Esophagus muscularis mucosa (tissue), 4 donors: ENCODE measurements at places on chromosomes 1 and 21.

- H3K4me3 ChIP-seq: no peak overlapping the region
- H3K4me1 ChIP-seq: no peaks in the 10 kb centered on the region
- no peak overlapping the region for H3K27ac ChIP-seq
Observed at GRCh38 chr1:190138702-190139101, 339.0 kb downstream of the BRINP3 start.

GRCh38 chr1:175870217-175870616 lies 126.8 kb upstream of the TNR start:
- no peak overlapping the region for H3K4me3 ChIP-seq
- H3K27ac ChIP-seq: no peak overlapping the region
- H3K36me3 ChIP-seq: no peaks in the 10 kb centered on the region

GRCh38 chr1:173421789-173422188 lies 55.3 kb upstream of the PRDX6 start:
- H3K27ac ChIP-seq: no peak overlapping the region
- peaks cover 5% of the 10 kb centered on the region for H3K36me3 ChIP-seq

DNA sequence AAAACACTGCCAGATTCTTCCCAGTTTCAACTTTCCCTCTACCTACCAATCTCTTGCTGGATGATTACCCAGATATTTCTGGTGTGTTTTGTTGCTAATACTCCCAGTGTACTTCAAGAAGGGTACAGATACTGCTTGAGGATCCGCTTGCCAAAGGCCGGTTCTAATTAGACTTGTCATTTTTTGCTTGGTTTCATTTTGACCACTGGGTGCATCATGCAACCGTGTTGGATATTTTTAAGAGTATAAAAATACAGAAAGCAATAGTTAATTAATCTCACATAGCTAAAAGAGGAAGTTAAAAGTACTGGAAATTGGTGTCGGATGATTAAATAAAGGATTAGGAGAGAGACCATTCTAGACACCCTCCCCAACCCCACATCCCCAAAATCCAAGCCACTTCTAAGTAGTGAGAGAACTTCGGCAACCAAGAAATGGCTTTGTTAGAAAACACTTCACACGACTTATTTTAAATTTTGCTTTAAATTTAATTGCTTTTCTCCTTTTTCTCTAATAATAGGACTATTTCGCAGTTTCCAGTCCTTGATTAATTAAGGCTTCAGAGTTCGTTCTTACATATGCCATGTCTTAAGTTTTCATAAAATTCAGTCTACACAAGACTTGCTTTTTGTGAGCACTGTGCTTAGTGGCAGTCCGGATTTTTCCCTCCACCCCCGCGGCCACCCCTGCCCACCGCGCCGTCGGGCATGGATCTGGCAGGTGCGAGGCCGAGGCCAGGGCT lies 2.5 kb upstream of the CDKN2C start:
- H3K4me1 ChIP-seq: peaks cover 12% of the 10 kb centered on the region
- peak overlapping the region; percentile 75 for H3K4me3 ChIP-seq
- no peaks in the 10 kb centered on the region for H3K27me3 ChIP-seq
- H3K27ac ChIP-seq: peak overlapping the region; percentile 99

DNA sequence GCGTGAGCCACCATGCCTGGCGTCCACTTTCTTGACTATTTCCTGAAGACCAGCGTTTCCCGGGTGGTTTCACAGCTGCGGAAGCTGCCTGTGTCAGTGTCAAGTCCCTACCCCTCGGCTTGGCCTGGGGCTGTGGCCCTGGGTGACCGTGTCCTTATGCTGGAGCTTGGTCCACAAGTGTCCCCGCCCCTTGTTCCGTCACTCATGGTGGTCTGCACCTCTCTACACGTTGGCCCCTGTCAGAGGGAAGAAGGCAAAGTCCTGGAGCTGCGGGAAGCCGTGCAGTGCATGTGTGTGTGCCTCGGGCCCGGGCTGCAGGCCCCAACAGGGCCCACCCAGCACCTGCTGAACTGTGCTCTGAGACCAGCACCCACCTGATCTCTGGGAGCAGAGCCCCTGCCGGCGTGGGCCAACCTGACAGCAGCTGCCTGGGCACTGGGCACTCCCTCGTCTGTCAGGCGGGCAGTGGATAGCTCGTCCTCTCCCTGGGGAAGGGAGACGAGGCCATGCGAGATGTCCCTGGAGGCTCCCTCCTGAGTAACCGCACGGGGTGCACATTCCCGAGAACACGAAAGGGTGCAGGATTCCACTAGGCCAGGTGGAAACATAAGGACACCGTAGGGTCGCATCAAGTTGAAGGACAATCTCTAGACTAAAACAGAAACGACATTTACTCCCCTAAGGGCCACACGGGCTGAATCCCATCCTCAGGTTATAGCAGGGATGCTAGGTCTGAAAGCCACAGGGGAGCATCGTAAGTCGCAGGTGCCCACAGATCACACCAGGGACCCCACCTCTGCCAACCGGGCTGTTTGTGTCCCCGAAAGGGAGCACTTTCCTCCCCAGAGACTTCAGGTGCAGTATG lies 2.4 kb upstream of the C1orf159 start:
- no peaks in the 10 kb centered on the region for H3K27me3 ChIP-seq
- H3K27ac ChIP-seq: no peak overlapping the region
- no peak overlapping the region for H3K4me3 ChIP-seq
- peak; percentile 89 for DNase-seq
- H3K4me1 ChIP-seq: peaks cover 31% of the 10 kb centered on the region

- no peaks in the 10 kb centered on the region for H3K4me1 ChIP-seq
- DNase-seq: no peak
- H3K27me3 ChIP-seq: no peaks in the 10 kb centered on the region
- no peak overlapping the region for H3K4me3 ChIP-seq
Observed at GRCh38 chr1:71621785-71622184, 541.0 kb upstream of the ZRANB2 start.

GRCh38 chr21:29389136-29389535 lies 90.4 kb downstream of the BACH1 start:
- H3K36me3 ChIP-seq: no peaks in the 10 kb centered on the region
- no peaks in the 10 kb centered on the region for H3K27me3 ChIP-seq
- H3K4me3 ChIP-seq: no peak overlapping the region
- DNase-seq: no peak

DNA sequence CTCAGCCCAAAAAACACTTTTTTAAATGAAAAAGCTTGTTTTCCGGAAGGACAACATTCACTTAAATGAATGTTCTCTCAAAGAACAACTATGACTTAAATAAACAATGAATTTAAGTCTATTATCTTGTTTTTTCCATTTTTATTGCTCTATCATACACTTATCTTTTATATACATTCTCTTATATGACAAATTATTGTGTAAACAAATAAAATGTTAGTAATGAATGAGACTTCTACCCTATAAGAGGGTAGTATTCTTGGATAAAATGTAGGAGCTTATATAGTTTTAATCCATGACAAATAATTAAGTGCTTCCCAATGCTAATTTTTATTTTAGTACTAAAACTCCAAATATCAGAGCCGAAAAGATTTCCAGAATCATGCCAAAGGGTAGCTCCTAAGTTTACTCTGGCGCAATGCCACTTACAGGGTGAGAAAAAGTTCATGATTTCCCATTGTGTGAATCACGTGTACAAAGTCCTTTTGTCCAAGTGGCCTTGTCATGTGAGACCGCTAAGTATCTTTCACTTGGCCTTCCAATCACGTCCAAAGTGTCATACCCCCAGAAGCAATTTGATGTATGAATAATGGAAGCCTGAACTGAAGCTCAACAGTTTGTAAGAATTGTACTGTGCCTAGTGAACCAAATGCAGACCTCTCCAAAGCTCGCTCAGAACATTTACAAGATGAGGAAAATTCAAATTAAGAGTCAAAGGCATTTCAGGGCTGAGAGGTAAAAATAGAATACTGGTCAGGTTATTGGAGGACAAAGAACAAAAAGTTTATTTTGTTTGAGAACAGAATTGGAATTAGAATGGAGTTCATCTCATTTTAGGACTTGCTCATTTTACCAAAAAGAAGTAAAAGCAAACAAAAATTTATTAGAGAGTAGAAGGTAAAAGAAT lies 56.6 kb upstream of the C1orf21 start:
- H3K4me1 ChIP-seq: peaks cover 24% of the 10 kb centered on the region
- no peaks in the 10 kb centered on the region for H3K27me3 ChIP-seq
- peak overlapping the region; percentile 71 for H3K27ac ChIP-seq
- DNase-seq: no peak
- no peak overlapping the region for H3K4me3 ChIP-seq
- no peaks in the 10 kb centered on the region for H3K36me3 ChIP-seq

DNA sequence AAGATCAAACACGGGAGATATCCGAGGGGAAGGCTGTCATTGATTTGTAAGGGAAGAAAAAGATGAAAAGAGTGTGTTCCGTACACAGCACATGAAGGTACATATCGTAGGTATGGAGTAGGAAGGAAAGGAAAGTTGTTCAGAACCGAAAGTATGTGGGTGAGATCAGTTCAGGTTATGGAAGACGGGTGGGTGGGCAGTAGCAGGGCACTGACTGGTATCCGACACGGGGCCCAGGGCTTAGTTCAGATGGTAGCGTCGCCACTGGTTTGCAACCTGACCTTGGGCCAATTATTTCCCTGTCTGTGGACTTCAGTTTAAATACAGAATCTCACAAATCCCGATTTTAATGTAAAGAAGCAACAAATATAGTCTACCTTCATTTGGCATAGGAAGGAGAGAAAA lies 27.8 kb upstream of the A3GALT2 start:
- no peak for DNase-seq
- H3K27me3 ChIP-seq: no peaks in the 10 kb centered on the region
- peaks cover 39% of the 10 kb centered on the region for H3K4me1 ChIP-seq
- H3K36me3 ChIP-seq: peaks cover 11% of the 10 kb centered on the region
- H3K4me3 ChIP-seq: peak overlapping the region; percentile 95
- peak overlapping the region; percentile 99 for H3K27ac ChIP-seq

DNA sequence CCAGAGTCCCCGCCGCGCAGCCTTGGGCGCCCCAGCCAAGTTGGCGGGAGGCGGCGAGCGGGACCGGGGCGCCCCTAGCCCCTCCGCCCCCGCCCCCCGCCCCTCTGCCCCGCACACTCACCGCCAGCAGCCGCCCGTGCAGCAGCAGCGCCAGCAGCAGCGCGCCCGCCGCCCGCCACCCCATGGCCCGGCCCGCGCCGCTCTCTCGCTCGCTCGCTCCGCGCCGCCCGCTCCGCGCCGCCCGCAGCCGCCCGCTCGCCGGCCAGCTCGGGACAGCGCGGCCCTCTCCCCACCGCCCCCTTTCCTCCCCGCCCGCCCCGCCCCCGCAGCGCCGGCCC lies at the start of gene HSPG2:
Gene HSPG2 (minus strand): TSS at position 277 of the 338 bp plus-strand sequence. CDS start 93 bp downstream, at position 184.
- H3K4me3 ChIP-seq: peak within 1 kb of the TSS; percentile 86
- H3K36me3 ChIP-seq: no peaks in the 10 kb centered on the region
- no peak for DNase-seq
- H3K27me3 ChIP-seq: no peaks in the 10 kb centered on the region
- peaks cover 89% of the 10 kb centered on the region for H3K4me1 ChIP-seq
- H3K27ac ChIP-seq: peak within 1 kb of the TSS; percentile 98

- no peak overlapping the region for H3K4me3 ChIP-seq
- H3K4me1 ChIP-seq: peaks cover 25% of the 10 kb centered on the region
- H3K27me3 ChIP-seq: no peaks in the 10 kb centered on the region
- peaks cover 33% of the 10 kb centered on the region for H3K36me3 ChIP-seq
- no peak overlapping the region for H3K27ac ChIP-seq
Observed at GRCh38 chr1:56501888-56502287, 77.5 kb downstream of the PLPP3 start.

- H3K27me3 ChIP-seq: no peaks in the 10 kb centered on the region
- no peaks in the 10 kb centered on the region for H3K36me3 ChIP-seq
- DNase-seq: no peak
- H3K27ac ChIP-seq: no peak overlapping the region
- H3K4me3 ChIP-seq: no peak overlapping the region
Observed at GRCh38 chr1:160761886-160762285, 22.8 kb downstream of the SLAMF7 start.

- peak overlapping the region; percentile 32 for H3K27ac ChIP-seq
- H3K36me3 ChIP-seq: peaks cover 3% of the 10 kb centered on the region
- H3K27me3 ChIP-seq: no peaks in the 10 kb centered on the region
- no peak for DNase-seq
Observed at GRCh38 chr1:110383251-110383990, 7.4 kb downstream of the SLC16A4 start.

DNA sequence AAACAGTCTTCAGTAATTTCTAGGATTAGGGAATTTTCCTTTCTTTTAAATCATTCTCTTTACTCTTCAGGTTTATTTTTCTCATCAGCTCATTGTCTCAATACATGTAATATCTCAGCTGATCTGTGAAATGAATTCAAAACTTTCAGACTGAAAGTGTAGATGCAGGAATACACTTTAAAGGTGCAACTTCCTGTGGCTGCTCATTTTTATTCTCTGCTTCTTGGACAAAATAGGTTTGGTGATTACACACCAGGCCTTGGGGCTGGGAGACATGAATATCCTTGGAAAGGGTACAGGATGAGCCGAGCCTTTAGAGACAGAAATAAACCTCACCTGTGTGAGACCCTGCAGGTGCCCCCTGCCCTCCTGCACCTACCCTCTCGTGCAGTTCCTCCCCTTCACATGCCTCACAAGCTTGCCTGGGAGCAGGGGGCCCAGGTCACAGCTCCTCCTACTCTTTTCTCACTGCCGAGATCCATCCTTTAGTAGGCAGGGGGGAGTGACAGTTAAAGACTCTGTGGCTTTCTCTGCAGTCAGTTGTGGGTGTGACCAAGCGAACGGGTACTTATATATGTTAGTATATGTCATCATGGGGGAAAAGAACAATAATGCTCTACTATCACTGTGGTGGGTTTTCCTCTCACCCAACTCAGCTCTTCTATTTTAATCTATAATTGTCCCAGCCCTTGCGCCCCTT lies 23.6 kb downstream of the XCL2 start:
- H3K4me1 ChIP-seq: peaks cover 11% of the 10 kb centered on the region
- DNase-seq: no peak
- H3K4me3 ChIP-seq: no peak overlapping the region
- H3K27me3 ChIP-seq: no peaks in the 10 kb centered on the region
- H3K27ac ChIP-seq: no peak overlapping the region

DNA sequence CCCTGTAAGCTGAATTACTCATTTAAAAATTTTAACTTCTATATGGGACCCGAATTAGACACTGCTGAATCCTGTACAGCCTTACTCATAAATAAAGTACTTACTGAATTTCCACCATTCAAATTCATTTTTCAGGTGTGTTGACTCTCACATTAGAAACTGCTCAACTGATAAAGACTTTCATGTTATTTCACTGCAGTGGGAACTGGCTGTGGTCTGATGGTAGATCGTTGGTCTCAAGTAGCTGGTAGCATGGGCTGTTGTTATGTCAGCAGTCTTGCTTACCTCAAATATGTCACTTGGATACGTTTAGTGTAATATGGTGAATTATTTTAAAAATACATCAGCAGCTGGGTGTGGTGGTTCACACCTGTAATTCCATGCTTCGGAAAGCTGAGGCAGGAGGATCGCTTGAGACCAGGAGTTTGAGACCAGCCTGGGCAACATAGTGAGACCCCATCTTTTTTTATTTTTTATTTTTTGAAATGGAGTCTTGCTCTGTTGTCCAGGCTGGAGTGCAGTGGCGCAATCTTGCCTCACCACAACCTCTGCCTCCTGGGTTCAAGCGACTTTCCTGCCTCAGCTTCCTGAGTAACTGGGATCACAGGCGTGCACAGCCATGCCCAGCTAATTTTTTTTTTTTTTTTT lies 10.4 kb downstream of the DEGS1 start:
- DNase-seq: no peak
- no peak overlapping the region for H3K27ac ChIP-seq
- peaks cover 43% of the 10 kb centered on the region for H3K36me3 ChIP-seq
- H3K4me3 ChIP-seq: no peak overlapping the region
- no peaks in the 10 kb centered on the region for H3K4me1 ChIP-seq

GRCh38 chr21:31553926-31554325 lies 105.6 kb upstream of the SOD1 start:
- peaks cover 17% of the 10 kb centered on the region for H3K4me1 ChIP-seq
- no peak overlapping the region for H3K4me3 ChIP-seq
- no peak for DNase-seq
- no peaks in the 10 kb centered on the region for H3K36me3 ChIP-seq
- no peak overlapping the region for H3K27ac ChIP-seq
